ENCODE measurements at places on chromosomes 11 and 22.
A peak's percentile ranks its signal among the peaks of the same experiment; 100 is the strongest.

- DNase-seq, result no peak
Measured at GRCh38 chr11:11604370-11604990, 17.3 kb downstream of the GALNT18 start.

DNA sequence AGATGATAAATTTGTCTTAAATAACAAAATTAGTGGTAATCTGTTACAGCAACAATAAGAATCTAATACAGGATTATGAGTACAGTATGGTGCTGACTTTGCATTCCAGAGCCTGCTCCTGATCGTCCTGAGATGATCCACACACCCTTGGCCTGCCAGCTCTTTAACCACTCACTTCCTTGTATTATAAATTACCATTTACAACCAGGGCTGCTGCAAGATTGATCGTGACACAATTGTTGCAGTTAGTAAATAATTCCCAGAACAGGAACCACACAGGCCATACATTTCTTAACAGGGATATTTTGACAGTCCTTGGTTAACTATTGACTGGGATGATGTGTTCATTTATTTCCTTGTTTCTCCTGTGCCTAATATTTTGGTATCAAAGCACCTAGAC, 3.8 kb upstream of the CBLIF start:
- no peak for DNase-seq

DNA sequence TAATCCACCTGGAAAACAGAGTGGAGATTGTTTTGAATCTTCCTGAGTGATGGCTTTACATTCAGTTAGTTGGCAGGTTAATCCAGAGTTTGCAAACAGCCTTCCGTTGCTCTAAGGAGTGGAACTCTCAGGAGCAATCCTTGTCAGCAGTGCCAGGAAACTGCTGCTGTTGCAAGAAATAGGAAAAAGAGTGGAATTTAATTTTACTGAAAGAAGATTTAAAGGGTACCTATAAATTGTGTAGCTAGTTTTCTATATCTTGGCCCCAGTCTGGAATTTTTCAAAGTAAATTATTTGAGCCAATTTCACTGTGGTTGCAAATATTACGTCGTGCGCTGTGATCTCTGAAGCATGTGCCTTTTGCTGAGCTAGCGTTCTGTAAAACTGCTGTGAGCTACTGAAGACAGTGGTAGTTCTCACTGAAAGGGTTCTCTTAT, 55.5 kb upstream of the SLC5A12 start:
- DNase-seq, result no peak

GRCh38 chr11:69234740-69235710, 58.9 kb upstream of the MYEOV start:
- peak; percentile 13 for DNase-seq

DNA sequence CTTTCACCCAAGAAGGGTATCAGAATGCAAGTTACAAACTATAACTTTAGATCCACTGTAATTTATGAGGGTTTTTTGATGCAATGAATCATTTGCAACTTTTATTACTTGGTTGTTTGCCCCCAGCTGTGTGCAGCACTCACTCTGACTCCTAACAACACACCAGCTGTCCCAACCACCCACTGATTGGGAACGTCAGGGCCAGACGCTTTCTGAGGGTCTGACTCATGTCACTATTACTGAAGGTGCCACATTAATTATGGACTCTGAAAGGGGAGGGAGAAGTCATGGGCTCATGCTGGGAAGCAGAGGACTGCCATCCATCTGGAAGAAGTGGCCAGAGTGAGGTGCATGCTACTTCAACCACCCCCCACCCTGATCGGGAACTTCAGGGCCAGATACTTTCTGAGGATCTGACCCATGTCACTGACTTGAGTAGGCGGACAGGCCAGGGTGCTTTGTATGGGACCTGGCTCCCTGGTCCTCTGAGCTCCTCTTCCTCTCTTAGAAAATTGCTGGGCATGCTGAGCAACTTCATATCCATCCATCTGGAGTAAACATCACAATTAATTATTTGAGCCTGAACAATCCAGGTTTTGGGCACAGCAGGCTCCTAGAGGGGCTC, 44.9 kb upstream of the DRD2 start:
- DNase-seq, result no peak

DNA sequence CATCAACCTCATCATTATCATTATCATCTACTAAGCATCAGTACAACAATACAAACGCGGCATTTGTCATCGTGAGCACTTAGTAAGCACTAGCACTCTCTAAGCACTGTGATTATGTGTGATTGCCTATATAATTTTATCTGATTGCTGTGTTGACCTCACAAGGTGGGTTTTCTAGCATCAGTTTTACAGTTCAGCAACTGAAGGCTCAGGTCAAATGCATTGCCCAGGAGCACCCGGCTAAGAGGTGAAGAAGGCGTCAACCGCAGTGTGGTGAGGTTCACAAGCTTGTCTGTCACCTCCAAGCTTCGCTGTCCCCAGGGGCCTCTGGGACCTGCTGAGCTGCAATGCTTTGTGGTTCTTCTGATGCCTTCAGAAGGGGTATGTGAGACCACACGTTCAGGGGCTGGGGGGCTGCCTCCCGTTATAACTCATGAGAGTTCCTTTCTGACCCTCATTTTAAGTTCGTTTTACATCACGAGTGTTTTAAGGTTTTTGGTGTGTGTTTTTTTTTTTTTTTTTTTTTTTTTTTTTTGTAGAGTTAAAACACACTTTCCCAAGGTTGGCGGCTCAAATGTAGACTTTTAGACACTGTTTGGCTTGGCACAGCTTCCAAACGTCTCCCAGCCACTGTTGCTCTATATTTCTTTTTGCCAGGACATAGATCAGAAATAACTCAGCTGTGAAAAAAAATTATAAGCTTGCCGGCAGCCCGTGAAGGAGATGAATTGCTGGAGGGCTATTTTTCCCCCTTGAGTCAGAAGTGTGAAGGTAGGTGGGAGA, 33.8 kb upstream of the SCUBE1 start:
- peak; percentile 57 for DNase-seq

DNA sequence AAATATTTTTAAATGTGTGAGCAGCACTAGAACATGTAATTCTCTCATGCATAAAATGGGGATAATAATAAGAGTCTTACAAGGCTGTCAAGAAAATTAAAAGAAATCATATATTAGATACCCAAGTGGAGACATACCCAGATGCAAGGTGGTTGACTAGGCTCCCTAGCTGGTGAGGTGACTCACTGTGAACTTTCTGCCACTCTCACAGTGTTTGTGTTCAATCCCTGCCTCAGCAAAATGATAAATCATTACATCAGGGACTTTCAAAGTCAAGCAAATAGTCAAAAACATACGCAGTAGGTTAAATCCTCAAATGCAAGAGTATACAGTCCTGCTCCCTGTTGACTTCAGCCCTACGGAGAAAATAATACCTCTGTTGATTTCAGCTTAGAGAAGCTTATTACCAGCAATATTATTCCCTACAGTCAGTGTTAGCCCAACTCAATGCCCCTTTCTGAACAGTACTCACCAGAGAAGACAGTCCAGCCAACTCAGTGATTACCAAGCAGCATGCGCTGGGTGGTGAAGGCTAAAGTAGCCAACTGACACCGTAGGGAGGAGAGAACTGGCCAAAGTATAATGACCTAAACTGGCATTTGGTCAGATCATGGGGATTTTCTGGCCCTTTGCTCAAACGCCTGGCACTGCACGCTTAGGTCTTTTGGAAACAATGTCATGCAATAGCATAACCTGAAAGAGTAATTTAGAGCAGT, 73.1 kb upstream of the BARX2 start:
- DNase-seq, result no peak

DNA sequence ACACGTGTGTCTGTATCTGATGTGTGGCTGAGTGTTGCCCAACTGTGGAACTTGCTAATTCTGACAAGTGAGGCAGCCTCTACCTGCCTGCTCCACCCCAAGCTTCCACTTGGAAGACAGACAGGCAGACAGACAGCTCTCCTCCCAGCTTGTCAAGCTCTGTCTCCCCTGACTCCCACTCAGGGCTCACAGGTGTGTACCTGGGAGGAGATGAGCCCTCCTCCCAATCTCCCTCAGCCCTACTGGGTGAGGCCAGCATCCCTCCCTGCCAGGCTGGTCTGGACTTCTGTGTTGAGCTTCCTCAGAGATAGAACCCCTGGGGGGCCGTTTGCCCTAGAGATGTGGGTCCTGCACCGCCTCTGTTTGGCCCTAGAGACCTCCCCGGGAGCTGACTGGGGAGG, 1.0 kb upstream of the CHRM1 start:
- no peak for DNase-seq

DNA sequence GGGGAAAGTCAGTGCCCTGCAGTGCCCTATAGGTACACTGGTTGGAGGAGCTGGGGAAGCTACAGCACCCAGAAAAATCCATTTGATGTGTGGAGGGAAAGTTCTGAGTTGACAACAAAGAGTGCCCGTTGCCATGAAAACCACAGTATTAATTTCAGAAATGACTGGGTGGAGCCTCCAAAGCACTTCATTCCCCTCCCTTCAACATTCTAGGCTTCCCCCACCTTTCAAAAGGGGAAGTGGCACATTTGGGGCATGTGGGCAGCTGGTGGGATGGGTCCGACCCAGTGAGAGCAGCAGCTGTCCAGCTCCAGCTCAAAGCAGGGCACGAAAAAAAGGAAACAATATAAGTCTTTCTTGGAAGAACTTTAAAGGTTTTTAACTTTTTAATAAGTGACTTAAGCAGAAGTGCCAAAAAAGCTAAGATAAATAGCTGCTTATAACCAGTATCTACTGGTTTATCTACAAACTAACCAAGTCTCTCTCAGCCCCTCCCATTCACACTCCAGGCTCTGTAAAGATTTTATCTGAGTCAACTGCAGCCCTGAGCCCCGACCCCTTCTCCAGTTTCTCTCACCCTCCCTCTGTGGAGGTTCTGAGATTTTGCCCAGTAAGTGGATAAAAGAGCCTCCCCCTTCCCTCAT, 9.0 kb upstream of the AHNAK start:
- peak; percentile 62 for DNase-seq

DNA sequence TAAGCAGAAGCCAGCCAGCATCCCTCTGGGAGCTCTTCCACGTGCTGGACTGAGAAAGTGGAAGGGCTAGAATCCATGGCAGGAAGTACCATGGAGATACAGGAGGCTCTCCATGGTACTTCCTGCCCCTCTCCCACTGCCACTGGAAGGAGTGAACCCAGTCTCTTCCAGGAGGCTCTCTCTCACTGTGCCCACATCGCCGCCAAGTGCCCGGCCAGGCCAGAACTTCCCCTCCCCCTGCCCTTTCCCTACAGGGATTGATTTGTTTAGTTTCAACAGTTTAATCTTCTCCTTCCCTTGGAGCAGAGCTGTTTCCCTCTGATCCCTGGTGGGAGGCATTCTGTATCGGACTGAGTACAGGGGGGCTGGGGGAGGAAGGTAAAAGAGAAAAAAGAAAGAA, 133.6 kb downstream of the DSCAML1 start:
- no peak for DNase-seq

DNA sequence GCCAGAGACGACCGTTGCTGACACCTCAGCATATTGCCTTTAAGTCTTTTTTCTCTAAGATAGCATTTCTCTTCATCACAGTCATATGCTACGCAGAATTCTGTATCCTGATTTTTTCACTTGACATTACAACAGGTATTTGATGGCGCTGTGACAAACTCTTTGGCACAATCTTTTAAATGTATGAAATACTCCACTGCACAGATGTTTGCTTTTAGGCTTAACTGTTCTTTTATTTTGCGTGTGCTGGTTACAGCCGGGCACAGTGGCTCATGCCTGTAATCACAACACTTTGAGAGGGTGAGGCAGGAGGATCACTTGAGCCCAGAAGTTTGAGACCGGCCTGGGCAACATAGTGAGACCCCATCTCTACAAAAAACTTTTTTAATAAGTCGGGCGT, 52.0 kb upstream of the PPP6R3 start:
- no peak for DNase-seq

DNA sequence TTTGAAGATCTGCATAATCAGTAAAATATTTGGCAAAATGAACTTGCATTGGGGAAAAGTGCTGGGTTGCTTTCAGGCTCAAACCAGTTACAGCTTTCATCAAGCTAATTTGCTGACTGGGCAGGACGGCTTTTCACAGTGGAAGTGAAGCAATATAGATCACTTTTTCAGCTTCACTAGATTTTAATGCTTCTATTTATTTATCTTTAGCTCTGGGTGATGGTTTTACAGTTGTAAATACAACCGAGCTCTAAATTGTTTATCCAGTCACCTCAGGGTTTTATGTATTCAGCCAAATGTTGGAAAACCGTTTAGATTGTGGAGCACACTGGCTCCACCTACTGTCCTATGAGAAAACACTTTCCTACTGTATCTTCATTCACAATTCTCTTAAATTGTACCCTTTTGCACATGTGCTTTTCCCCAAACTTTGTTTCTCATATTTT, 58.2 kb downstream of the ACER3 start:
- no peak for DNase-seq

GRCh38 chr11:113014262-113015097, 53.3 kb downstream of the NCAM1 start:
- no peak for DNase-seq

DNA sequence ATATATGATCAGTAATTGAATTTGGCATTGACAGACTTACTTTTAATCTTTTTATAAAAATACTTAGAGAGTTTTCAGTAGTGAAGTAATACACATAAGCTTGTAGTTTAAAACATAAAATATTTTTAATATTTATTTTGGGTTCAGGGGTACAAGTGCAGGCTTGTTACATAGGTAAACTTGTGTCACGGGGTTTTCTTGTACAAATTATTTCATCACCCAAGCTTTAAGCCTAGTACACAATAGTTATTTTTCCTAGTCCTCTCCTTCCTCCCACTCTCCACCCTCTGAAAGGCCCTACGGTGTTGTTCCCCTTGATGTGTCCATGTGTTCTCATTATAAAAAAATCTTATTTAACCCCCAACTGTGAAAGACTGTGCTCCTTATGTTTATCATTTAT, 1397.8 kb upstream of the RAG2 start:
- DNase-seq, result no peak

DNA sequence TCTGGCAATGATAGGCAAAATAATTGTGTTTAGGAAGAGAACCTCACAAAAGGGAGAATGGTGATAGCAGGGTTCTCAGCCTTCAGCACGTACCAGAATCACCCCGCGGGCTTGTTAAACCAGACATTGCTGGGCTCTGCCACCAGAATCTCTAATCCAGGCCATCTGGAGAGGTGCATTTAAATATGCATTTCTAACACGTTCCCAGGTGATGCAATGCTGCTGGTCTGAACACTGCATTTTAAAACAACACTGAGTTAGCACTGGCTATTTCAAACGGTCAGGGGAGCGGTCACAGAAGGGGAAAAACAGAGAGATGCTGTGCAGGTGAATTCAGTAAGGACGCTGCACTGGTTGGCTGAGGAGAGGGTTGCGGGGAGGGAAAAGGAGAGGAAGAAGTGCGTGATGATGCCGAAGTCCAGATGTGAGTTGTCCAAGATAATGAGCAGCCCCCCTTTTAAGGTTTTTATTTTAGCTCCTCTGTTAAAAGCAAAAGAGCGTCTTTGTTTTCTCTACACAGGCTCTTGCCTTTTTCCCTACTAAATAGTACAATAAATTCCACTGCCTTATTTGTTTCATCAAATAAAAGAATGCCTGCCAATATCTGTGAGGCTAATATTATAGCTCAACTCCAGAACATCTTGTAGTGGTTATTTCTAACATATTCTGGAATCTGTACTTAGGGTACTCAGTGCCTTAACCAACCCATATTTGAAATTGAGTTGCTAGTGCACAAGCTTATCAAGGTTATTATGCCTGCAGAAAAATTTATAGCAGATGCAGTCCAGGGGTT, 109.6 kb upstream of the POU2AF2 start:
- DNase-seq, result no peak
